ENCODE measurements at places on chromosomes 3 and 15.

DNA sequence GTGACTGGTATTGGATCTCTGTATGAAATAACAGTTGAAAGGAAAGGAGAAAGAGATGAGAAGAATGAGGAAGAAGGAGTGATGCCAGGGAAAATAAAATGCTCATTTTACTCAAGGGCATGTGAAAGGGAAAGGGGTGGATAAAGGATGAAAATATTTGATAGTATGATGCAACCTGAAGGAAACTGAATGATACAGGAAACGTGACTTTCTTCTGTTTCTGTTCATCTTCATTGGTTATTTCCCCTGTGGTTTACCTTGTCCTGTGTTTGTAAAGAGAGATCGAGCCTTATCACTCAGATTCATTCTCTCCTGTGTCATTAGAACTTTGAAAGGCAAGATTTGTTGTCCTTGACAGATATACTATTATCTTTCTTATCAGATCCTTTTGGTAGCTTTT is 243.6 kb upstream of the SLITRK3 start:
- no peak for DNase-seq
- H3K27ac ChIP-seq = no peak overlapping the region
- no peaks in the 10 kb centered on the region for H3K36me3 ChIP-seq
- H3K27me3 ChIP-seq = peaks cover 3% of the 10 kb centered on the region
- no peak overlapping the region for H3K4me3 ChIP-seq

DNA sequence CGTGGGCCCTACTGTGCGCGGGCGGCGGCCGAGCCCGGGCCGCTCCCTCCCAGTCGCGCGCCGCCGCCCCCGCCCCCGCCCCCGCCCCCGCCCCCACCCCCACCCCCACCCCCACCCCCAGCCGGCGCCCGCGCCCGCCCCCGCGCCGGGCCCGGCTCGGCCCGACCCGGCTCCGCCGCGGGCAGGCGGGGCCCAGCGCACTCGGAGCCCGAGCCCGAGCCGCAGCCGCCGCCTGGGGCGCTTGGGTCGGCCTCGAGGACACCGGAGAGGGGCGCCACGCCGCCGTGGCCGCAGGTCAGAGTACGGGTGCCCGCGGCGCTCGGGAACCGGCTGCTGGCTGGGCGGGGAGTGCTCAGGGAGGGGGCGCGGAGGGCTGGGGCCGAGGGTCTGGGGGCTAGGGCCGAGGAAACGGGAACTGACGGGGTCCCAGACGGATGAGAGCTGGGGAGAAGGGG is 1.1 kb upstream of the PPARG start:
- no peak overlapping the region for H3K27ac ChIP-seq
- peak overlapping the region; percentile 81 for H3K4me3 ChIP-seq
- H3K36me3 ChIP-seq = no peaks in the 10 kb centered on the region
- DNase-seq = peak; percentile 67
- H3K4me1 ChIP-seq = no peaks in the 10 kb centered on the region
- H3K27me3 ChIP-seq = peaks cover 72% of the 10 kb centered on the region

DNA sequence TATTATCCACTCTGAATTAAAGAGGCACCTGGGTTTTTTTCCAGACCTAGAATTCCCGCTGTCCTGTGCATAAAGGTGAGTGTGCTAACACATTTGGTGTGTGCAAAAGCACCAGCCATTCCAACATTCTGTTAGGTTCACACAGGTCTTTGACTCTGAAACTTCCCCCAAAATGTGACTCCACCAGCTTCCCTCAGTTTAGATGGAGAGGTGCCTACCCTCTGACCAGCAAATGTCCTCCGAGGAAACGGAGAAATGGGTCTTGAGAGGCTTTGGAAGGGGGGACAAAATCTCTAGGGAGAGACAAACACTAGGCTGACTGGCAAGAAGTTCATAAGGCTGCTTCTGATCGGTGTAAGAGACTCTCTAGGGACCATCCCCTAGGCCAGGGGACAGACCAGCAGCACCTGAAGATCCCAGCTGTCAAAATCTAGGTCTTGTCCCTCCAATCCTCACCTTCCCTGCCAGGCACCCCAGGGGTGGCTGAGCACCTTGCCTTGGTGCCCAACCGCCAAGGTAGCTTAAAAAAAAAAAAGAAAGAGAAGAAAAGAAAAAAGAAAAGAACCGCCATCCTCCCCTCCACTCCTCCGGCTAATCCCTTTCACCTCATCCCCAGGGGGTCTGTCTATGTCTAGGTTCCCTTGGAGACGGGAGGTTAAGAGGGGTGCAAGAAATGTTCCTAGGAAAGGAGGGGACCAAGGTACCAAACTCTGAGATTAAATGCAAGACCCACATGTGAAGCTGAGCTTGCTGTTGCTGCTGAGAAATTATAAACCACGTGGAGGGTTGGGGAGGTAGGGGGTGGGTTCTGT is 2.0 kb upstream of the MECOM start:
- H3K4me3 ChIP-seq = peak overlapping the region; percentile 71
- no peak overlapping the region for H3K27ac ChIP-seq
- no peaks in the 10 kb centered on the region for H3K36me3 ChIP-seq

GRCh38 chr3:126703512-126704493 is at the start of gene CHCHD6:
TSS of gene CHCHD6 (plus strand) at chr3:126704240. CDS start at chr3:126704313, 73 bp downstream.
- peaks cover 42% of the 10 kb centered on the region for H3K27me3 ChIP-seq
- peaks cover 13% of the 10 kb centered on the region for H3K36me3 ChIP-seq
- peak; percentile 98 for DNase-seq
- H3K4me3 ChIP-seq = peak within 1 kb of the TSS; percentile 89

GRCh38 chr3:67075295-67075694 is 77.2 kb downstream of the KBTBD8 start:
- H3K36me3 ChIP-seq = no peaks in the 10 kb centered on the region
- H3K4me1 ChIP-seq = peaks cover 19% of the 10 kb centered on the region
- H3K4me3 ChIP-seq = no peak overlapping the region
- no peaks in the 10 kb centered on the region for H3K27me3 ChIP-seq

- no peaks in the 10 kb centered on the region for H3K4me1 ChIP-seq
- DNase-seq = no peak
- peaks cover 79% of the 10 kb centered on the region for H3K36me3 ChIP-seq
- H3K27ac ChIP-seq = no peak overlapping the region
- H3K27me3 ChIP-seq = no peaks in the 10 kb centered on the region
Observed at GRCh38 chr3:31624083-31624709, 91.5 kb downstream of the STT3B start.

GRCh38 chr3:41200669-41201021 is 1.3 kb downstream of the CTNNB1 start:
- H3K27me3 ChIP-seq = peaks cover 3% of the 10 kb centered on the region
- peaks cover 57% of the 10 kb centered on the region for H3K4me1 ChIP-seq
- peak; percentile 22 for DNase-seq
- peak overlapping the region; percentile 99 for H3K4me3 ChIP-seq
- peak overlapping the region; percentile 97 for H3K27ac ChIP-seq
- H3K36me3 ChIP-seq = peaks cover 4% of the 10 kb centered on the region

DNA sequence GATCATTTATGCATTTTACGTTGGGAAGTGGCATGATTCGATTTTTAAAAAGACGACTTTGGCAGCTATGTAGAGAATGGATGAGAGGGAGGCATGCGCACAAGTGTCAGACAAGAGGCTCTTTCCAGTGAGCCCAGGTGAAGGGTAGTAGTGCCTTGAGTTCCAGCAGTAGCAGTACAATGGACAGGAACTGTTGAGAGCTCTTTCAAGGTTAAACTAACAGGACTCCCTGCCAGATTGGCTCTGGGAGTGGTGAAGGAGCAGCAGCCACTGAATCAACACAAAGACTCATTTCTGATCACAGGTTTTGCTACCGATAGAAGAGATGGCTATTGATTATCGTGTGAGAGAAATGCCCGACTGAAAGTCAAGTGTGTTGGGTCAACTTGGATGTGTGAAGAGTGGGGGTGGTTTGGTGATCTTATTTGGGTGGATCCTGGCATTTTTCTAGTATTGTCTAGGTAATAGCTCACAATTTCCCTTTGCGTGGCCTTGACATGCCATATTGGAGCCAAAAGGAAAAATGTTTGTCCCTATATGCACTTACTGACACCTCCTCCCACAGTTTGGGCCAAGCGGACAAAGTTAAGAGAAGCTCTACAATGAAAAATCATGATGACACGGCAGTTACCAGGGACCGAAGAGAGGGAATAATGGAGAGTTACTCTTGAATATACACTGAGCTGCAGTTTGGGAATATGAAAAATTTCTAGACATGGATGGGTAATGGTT is 81.6 kb upstream of the MDFIC2 start:
- H3K4me1 ChIP-seq = no peaks in the 10 kb centered on the region
- H3K27ac ChIP-seq = peak overlapping the region; percentile 21
- peaks cover 3% of the 10 kb centered on the region for H3K27me3 ChIP-seq
- no peaks in the 10 kb centered on the region for H3K36me3 ChIP-seq
- DNase-seq = no peak

DNA sequence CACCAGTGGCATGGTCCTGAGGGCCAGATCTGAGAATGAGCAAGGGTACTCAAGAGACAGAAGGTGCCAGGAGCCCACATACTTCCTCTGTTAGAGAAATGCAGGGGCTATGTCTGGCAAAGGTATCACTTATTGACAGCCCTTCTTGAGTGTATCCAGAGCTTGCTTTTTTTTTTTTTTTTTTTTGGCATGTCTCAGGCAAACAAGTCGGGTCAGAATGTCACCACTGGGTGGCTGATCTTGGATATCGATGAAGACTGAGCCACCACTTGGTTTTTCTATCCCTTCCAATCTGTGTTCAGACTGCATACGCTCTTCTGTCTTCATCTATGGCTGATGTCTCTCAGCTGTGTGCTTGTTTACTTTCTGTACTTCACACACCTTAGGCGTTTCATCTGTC is 363.4 kb upstream of the C2CD4B start:
- H3K27ac ChIP-seq = no peak overlapping the region
- H3K4me3 ChIP-seq = no peak overlapping the region
- H3K36me3 ChIP-seq = no peaks in the 10 kb centered on the region
- peaks cover 6% of the 10 kb centered on the region for H3K4me1 ChIP-seq
- DNase-seq = no peak

DNA sequence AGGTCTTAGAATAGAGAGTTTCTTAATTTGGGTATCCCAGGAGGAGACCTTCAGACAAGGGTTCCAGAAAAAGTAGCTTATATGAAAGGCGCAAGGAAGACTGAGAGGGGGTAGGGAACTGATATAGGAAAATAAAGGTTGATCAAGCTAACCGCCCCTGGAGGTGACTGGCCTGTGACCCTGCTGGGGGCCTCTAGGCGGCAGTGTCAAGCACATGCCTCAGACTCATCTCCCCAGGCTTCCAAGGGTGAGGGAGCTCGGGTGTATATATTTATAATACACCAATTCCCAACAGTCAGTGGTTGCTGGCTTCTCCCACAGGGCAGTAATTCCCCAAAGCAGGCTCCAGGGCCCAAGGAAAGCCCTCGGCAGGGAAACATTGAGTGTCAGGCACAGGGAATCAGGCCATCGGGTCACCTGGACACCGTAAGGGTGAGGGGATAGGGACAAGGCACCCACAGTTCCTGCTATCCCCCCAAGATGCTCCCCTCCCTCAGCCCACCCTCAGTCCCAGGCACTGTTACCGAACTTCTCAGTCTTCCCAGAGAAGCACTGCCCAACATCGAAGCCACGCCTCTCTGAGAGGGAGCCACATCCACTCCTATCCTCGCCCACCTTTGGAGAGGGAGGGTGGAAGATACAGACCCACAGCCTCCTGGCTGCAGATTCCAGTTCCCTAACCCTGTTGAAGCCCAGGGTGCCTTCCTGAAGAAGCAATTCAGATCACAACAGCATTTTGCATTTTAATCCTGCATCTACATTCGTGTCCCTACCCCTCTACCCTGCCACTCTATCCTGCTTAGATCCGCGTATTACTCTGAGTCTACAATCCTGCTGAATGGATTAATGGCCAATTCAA is 19.5 kb upstream of the CAV3 start:
- no peak overlapping the region for H3K27ac ChIP-seq
- peak; percentile 18 for DNase-seq
- peaks cover 14% of the 10 kb centered on the region for H3K27me3 ChIP-seq
- H3K4me3 ChIP-seq = no peak overlapping the region
- H3K36me3 ChIP-seq = peaks cover 6% of the 10 kb centered on the region

DNA sequence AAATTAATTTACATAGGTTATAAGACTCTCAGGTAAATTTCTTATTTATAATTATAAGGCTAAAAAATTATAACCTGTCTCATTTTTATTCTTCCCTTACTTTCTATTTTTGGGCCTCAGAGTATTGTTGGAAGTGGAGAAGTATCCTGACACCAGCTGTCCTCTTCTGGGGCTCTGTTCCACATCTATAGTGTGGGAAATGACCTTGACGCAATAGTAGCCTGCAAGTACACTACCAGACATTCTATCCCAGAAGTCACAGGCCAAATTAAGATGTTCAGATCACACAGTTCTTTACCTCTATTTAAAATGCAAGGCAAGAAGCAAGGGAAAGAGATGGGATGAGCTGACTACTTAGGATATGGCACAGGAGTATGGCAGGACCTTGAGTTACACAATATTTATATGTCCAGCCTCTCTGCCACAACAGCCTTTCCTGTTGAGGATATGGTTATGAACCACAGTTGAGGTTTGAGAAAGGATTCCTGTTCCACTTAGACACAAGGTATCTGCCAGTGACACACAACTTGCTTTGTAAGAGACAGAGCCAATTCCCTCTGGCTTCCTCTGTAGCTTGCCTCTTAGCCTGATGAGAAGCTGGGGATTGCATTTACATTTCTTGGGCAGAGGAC is 158.0 kb upstream of the IL12A start:
- no peak overlapping the region for H3K4me3 ChIP-seq
- no peaks in the 10 kb centered on the region for H3K27me3 ChIP-seq
- H3K4me1 ChIP-seq = peaks cover 12% of the 10 kb centered on the region
- no peak for DNase-seq
- no peak overlapping the region for H3K27ac ChIP-seq
- H3K36me3 ChIP-seq = no peaks in the 10 kb centered on the region

DNA sequence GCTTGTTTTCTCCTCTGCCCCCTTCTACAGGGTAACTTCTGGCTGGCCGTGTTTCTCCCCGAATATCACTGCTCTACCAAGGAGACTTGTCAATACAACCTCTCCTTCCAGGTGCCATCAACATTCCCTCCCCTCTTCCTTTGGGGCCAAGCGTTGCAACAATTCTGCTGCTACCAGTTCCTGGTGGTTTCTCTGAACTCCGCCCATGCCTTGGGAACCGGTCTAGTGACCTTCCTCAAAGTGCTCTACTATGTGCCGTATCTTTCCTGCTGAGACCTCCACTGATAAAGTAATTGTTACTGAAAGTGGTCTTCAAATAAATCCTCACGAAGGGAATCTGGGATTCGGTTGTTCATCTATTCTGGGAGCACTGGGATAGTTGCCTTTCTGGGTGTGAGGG is 26.2 kb downstream of the PCSK6 start:
- H3K4me1 ChIP-seq = peaks cover 10% of the 10 kb centered on the region
- H3K27me3 ChIP-seq = peaks cover 3% of the 10 kb centered on the region
- no peak for DNase-seq
- H3K4me3 ChIP-seq = no peak overlapping the region
- no peaks in the 10 kb centered on the region for H3K36me3 ChIP-seq
- no peak overlapping the region for H3K27ac ChIP-seq

DNA sequence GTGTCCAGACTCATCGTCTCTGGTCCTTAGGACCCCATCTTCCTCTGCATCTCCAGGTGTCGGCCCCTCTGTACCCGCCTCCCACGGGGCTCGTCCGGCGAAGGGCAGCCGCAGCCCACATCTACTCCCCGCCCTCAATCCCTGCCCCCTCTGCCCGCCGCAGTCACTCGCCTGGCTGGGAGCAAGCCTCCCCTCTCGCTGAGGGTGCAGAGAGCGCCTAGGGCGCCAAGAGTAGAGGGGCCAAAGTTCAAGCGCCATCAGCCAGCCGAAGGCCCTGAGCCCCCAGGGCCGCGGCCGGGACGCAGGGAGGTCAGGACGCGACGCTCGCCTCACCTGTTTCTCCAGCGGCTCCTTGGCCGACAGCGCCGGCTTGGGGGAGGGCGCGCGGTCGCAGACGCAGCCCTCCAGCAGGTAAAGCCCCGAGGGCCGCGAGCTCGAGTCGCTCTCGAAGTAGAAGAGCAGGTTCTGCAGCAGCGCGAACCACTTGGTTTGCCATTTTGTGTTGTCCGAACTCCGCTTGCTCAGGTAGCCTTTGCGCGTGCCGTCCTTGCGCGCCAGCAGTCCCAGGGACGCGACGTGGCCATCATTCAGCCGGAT is 592 bp downstream of the RASGRF1 start:
- H3K4me3 ChIP-seq = peak overlapping the region; percentile 82
- DNase-seq = peak; percentile 17
- H3K4me1 ChIP-seq = peaks cover 20% of the 10 kb centered on the region
- H3K36me3 ChIP-seq = no peaks in the 10 kb centered on the region

Data from nephron progenitor cell (in vitro differentiated cells).